ENCODE measurements at places on chromosomes 6 and 20. TPM values are rescaled to one million over a fixed set of nuclear protein-coding genes. Genes with fewer than 3 reads are reported as not detected.

The IP6K3 gene
- 0.17 TPM for total RNA-seq

The PRDM13 gene
- total RNA-seq, result not detected

The ZMYND8 gene
- total RNA-seq, result 53.1 TPM

The MTHFD1L gene
- 23.3 TPM for total RNA-seq

The RAET1L gene
- total RNA-seq, result 3.2 TPM

The MYBL2 gene
- 71.1 TPM for total RNA-seq

The MDN1 gene
- 30.7 TPM for total RNA-seq

The SIM1 gene
- not detected for total RNA-seq

The MLIP gene
- 0.42 TPM for total RNA-seq

The CDSN gene
- total RNA-seq, result not detected

The MYCT1 gene
- total RNA-seq, result 4.8 TPM

The HLA-DQB2 gene
- 0.40 TPM for total RNA-seq

All from colonic mucosa (tissue), 4 donors.